NCI-H1694 treated with DMSO at 0.1 percent for 48 hours (cell line): ENCODE measurements at places on chromosomes 16 and 17.

- no peak for DNase-seq
Observed at GRCh38 chr17:3719265-3719664, 4.4 kb upstream of the HASPIN start.

DNA sequence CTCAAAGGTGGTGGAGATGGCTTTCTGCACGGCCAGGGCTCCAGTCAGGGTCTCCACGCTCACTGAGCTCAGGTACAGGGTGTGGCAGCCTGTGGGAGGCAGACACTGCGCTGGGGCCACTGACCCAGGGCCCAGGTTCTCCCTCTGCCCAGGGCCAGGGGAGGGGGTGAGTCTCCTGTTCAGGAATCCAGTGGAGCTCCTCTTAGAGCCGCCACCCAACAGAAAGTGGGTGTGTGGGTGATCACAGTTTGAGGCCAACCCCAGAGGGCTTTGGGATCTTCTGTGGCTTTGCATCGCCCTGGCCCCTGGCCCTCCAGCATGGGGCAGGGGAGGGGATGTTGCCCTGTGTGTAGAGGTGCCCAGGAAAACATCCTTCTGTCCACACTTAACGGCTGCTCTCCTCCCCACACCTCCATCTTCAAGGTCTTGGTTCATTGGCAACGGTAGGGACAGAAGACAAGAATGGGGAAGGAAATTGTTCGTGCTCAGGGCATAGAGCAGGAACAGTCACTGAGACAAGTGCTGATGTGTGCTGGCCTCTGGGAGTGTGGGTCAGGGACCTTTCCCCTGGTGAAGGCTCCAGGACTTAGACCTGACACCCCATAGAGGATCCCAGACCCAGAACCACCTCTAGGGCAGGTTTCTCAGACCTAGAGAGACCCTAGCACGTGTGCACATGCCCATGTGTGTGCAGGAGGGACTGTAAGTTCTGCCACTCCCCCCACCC is 21.5 kb downstream of the TNS4 start:
- DNase-seq: no peak

DNA sequence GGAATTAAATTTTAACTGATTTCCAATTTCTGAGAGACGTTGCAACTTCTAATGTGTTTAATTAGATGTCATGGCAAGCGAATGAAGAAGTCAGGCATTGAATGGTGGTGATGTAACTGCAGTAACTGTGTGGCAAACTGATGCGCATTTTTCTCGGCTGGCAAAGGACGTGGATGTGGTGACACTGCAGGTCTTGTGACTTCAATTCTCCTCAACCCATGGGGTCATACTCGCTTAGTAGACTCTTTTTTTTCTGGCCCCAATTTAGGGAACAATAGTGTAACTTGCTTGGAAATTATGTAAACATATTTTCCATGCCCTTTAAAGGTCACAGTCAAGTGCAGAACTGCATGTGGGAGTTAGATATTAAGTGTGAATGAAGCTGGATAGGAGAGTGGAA is 1.9 kb upstream of the FAM20A start:
- DNase-seq: no peak

DNA sequence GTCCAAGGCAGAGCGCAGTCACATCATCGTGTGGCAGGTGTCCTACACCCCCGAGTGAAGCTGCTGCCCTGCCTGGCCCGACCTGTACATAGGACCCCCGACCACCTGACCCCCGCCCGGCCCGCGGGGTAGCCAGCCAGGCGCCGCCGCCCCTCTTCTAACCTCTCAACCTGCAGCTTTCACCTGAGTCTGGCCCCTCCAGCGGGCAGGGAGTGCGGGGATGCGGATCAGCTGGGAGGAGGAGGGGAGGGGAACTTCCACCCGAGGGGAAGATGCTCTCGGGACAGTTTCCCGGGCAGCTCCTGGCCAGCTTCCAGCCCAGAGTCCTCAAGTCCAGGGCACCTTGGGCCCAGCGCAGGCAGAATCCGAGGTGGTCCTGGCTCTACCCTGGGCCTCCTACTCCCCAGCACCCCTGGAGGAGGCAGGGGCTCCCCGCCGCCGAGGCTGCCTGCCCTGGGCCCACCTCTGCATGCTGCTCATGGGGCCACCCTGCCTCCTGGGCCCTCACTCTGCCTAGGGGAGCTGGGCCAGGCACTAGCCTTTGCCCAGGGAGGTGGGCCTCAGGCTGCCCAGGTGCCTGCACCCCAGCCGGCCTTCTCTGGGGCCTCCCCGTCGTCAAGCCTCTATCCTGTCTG is 2.5 kb downstream of the NME3 start:
- no peak for DNase-seq

DNA sequence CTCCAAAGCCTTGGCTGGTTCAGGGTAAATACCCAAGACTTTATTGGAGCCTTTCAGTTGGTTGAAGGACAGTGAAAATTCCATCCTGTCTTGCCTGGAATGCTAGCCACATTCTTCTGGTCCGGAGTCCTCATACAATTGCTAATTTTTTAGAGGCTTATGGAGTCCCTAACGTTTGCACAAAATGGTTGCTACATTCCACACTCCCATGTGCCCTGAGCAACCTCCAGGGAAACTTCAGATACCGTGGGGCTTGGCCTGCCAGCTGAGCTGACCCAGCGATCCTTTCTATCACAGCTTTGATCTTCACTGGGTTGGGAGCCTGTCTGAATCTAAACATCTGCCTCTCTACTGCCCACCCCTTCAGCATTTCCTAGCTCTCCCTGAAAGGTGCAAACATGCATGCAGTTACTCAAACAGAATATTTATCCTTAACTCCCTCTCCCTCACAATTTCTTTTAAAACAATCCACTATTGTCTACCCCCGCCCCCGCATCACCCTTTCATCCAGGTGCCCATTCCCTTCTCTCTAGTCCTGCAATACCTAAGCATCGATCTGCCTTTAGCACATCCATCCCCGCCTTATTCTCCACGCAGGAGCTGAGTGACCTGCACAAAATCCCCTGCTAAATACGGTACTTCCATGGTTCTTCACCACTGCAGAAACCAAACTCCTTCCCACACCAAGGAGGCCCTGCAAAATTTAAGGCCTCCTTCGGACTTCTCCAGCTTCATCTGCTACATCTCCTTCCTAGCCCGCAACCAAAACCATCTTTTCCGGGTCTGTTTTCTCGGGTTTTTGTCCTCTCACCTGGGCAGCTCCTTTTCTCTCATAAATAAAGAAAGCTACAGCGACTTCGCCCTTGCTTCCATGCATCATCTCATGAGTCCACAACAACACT is 810 bp upstream of the GAN start:
- DNase-seq: no peak

DNA sequence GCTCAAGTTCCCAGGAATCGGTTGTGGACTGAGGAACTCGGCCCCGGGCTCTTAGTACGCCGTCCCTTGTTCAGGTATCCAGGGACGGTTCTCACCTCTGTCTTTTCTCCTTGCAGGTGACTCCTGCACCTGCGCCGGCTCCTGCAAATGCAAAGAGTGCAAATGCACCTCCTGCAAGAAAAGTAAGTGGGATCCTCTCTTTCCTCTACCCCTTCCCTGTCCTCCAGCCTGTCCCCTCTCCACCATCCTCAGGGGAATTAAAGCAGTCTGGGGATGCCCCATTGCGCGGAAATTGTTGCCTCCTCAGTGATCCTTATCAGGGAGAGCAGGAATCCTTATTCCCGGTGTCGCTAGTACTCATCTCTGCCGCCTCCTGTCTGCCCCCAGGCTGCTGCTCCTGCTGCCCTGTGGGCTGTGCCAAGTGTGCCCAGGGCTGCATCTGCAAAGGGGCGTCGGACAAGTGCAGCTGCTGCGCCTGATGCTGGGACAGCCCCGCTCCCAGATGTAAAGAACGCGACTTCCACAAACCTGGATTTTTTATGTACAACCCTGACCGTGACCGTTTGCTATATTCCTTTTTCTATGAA is 585 bp downstream of the MT2A start:
- DNase-seq: no peak

GRCh38 chr16:20242568-20243255 is 84.6 kb downstream of the GP2 start:
- DNase-seq: no peak

GRCh38 chr17:2025622-2026309 is 632 bp upstream of the RTN4RL1 start:
- DNase-seq: peak; percentile 85

- DNase-seq: no peak
Observed at GRCh38 chr17:21295036-21295952, 10.8 kb downstream of the MAP2K3 start.

- no peak for DNase-seq
Observed at GRCh38 chr16:65600629-65601028, 478.8 kb upstream of the CDH11 start.

- no peak for DNase-seq
Observed at GRCh38 chr17:48825446-48826381, 5.1 kb upstream of the CALCOCO2 start.

DNA sequence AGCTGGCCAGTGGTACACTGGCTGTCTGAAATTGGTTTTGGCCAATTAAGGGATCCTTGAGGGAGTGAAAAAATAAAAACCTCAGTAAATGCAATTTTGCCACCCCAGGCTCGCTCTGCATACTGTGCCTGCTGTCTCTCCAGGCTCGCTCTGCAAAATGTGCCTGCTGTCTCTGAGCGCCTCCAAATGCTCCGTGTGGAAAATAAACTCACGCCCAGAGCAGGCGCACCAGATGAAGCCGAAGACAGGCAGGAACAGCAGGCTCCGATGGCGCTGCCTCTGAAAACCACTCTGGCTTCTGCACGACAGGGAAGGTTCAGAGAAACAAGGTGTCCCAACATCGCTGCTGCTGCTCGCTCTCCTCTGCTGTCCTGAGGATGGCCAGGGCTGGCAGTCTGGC is 29.1 kb downstream of the SNN start:
- peak; percentile 40 for DNase-seq

DNA sequence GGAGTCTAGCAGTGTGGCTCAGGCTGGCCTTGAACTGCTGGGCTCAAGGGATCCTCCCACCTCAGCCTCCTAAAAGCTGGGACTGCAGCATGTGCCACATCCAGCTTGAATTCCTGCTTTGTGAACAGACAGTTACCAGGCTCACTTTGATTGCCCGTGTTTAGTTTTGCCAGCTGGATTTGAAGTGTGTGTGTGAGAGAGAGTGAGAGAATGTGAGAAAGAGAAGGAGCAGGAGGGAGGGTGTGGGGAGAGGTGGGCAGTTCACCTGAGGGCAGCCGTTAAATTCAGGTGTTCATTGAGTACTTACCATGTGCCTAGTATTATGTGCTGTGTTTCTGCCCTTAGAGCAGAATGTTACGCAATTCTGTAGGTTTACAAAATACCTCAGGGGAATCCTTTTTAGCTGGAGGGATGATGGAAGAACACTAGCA is 4.7 kb downstream of the DUSP14 start:
- no peak for DNase-seq

DNA sequence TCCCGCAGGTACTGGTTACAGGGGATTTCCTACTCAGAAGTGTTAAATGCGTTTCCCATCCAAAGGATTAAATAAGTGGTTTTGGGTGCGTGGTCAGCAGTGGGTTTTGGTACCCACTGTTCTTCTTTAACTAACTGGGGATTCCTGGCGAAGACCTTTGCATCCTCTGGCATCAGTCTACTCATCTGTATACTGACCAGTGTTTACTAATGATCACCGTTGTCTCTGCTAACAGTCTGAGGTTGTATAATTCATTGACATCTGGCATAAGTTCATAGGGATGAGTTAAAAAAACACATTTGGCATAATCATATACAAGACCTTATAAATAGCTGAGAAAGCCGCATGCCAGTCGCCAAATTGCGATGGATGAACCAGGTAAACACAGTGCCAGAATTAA is 339.1 kb downstream of the PMP22 start:
- no peak for DNase-seq

- no peak for DNase-seq
Observed at GRCh38 chr17:8949061-8949661, 16.3 kb downstream of the PIK3R5 start.

DNA sequence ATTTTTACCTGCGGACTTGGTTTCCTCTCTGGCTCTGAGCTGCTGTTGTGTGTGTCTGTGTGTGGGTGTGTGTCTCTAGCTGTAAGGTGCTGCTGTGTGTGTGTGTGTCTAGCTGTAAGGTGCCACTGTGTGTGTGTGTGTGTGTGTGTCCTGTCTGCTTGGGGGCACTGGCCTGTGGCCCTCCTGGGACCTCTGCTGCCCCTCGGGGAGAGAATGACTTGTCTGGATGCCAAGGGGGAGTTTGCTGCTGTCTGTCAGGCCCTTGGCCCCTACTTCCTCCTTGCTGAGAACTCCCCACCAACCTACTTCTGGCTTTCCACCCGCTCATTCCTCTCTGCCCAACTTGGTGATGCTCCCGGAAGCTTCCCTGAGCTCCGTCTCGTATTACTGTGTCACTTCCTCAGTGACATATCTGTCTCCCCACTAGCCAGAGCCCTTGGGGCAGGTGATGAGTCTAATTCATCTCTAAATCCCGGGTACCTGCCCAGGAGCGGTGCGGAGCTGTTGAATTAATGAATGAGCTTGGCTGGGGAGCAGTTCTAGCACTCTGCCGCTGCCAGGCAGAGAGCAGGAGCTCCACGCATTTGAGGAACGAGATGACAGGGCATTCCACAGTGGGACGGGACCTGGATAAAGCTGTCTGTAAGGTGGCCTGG is 3.5 kb upstream of the LASP1NB start:
- no peak for DNase-seq

- no peak for DNase-seq
Observed at GRCh38 chr17:77388384-77389306, 247.9 kb downstream of the SEC14L1 start.

- no peak for DNase-seq
Observed at GRCh38 chr16:56700195-56700594, 17.9 kb downstream of the MT1X start.

DNA sequence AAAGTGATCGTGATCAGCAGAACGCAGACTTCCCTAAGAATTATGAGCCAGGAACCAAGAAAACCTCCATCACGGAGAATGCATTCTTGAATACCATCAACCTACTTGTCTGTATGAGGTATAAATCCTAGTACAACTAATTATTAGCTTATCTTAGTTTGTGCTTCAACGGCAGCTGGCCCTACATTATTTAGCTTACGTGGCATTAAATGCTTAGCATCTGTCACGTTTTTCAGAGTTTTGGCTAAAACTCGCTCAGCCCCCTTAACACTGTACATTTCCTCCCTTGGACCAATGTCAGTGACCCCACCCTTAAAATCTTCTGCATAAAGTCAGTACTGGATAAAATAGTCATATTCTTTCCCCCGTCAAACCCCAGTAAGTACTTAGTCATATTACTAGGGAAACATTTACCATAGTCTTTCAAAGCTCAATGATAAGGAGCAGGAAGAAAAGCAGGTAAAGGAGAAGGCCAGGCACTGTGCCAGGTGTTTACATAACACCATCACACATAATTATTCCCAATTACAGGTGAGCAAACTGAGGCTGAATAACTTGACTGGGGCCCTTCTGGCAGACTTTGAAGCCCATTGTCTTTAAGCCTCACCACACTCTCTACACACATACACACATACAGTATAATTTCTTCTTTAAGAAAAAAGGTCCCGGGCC is 16.6 kb upstream of the TXNDC11 start:
- DNase-seq: peak; percentile 37

GRCh38 chr16:30654856-30655255 is 3.4 kb upstream of the FBRS start:
- DNase-seq: no peak

GRCh38 chr16:88597856-88598491 is 27.8 kb downstream of the ZC3H18 start:
- DNase-seq: no peak
